ENCODE measurements at places on chromosomes 12 and 14. TPM values are rescaled to one million over a fixed set of nuclear protein-coding genes. Genes with fewer than 3 reads are reported as not detected.

DNA sequence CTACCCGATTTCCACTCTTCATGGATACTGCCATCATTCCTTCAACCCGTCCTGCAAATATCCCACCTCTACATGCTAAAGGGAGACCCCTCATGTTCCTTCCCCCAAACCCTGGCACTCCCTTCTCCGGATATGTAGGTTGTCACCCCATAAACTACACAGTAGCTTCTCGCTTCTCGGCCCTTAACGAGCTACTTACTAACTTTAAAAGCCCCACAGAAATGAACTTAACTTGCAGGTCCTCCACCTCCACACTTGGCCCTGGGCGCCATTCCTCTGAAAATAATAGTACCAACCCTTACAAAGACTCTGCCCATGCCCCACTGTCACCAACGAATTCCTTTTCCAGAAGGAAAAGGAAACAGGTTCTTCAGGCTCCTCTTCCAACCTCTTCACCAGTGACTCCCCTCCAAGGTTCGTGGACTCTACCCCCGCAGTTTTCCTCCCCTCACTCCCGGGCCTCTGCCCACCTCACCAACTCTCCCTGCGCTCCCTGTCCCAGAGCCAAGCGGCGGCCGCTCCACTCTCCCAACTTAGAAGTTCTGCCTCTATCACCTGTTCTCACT lies 1.2 kb downstream of the SPPL3 start:
- DNase-seq: no peak

GRCh38 chr12:117067016-117067415 lies 32.2 kb downstream of the TESC start:
- no peak for DNase-seq

MYO1A gene
- 444 TPM for total RNA-seq

GRCh38 chr12:103431387-103431786 lies 64.4 kb downstream of the C12orf42 start:
- DNase-seq: no peak

TSPAN19 gene
- total RNA-seq: not detected
